DMS 273 treated with DMSO at 0.1 percent for 48 hours (cell line): ENCODE measurements at places on chromosomes 7 and 10.

DNA sequence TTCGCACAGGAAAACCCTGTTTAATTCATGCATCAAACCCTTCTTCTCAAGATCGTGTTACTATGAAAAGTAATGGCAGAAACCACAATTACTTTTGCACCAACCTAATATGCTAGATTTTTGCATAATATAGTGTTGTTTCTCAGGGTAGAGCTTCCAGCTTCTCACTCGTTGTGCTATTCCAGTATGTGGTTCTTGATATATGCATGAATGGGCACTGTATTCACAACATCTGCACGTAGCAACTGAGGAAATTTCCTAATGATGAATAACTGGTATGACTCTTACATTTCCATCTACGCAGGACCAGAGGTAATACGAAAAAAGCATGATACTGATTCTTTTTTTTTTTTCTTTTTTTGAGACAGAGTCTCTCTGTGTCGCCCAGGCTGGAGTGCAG lies 326.6 kb upstream of the GALNT17 start:
- no peak for DNase-seq

- no peak for DNase-seq
Observed at GRCh38 chr10:113487154-113487553, 65.7 kb upstream of the HABP2 start.

- no peak for DNase-seq
Observed at GRCh38 chr7:1844336-1844950, 174.4 kb downstream of the ELFN1 start.

GRCh38 chr7:46201961-46202360 lies 280.9 kb upstream of the IGFBP3 start:
- DNase-seq = no peak

DNA sequence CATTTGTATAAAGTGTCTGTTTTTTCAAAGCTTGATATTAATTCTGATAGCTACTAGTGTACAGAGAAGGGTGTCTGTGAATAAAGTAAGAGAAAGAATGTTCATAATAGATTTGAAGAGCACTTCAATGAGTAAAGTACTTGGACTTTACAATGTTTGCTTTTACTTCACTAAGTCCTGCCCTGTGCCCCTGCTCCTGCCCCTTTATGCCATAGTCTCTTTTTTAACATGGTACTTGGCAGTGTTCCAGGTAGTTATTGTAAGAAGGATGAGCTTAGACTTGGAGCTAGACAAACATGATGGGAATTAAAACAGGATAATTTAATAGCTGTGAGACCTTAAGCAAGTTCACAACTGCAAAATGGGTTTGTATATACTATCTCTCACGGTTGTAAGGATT lies 41.0 kb downstream of the ZEB1 start:
- DNase-seq = no peak

DNA sequence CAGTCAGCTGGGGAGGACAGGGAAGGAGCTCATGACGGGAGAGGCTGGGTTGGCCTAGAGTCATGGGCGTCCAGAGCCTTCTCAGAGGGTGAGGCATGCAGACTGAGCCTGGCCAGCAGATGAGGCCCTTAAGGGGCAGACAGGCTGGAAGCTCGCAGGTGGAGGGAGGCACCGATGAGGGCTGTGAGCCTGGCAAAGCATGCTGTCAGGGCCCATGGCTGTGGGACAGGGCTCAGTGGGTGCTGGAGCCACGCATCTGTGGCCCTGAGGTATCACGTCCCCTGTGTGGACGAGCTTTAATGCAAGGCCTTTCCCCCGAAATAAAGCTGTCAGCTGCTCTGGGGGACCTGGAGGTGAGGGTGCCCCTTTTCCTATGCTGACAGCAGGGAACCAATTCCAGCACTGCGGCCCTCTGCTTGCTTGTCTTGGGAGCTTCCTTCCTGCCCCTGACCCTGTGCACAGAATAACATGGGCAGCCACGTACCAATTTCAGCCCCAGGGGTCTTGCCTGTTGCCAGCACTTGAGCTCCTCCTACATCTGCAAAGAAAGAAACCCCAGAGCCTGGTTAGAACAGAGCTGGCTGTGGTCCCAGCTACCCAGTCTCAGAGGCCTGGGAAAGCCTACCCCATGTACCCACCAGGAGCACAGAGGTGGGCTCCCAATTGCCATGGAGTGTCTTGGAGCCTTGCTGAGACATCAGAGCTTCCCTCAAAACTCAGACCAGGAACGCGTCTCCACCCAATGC lies 20.6 kb downstream of the TMEM273 start:
- DNase-seq = no peak

DNA sequence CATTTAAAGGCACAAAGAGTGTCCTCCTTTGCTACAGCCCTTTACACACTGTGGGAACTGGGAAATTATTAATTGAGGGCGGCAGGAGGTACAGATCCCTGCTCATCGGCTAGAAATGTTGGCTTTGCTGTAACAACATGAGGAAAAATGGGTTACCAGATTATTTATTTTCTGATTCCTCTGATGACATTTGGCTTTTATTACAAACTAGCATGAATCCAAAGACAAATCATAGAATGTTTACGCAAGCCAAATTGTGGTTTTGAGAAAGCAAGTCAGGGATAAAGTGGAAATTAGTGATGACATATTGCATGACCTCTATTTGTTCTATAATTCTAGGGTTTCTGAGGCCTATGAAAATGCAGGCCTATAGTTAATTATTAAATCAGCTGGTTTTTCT lies 126.1 kb upstream of the TMEM196 start:
- DNase-seq = no peak

DNA sequence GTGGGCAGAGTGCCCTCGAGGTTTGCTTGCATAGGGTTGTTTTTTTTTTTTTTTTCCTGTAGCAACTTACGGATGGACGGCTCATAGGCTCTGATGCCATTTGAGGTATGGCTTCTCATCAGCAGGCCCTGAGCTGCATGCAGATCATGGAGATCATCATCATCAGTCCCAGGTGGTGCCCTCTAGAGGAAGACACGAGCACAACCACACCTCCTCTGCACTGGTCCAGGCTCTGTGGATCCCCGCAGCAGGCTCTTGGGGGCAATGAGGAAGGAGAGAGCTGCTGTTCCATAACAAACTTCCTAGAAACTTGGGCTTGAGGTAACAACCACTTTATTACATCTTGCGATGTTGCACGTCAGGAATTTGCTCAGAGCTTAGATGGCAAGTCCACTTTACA lies 132.7 kb upstream of the CXCL12 start:
- no peak for DNase-seq

GRCh38 chr10:108894402-108895301 lies 1028.7 kb downstream of the XPNPEP1 start:
- no peak for DNase-seq

DNA sequence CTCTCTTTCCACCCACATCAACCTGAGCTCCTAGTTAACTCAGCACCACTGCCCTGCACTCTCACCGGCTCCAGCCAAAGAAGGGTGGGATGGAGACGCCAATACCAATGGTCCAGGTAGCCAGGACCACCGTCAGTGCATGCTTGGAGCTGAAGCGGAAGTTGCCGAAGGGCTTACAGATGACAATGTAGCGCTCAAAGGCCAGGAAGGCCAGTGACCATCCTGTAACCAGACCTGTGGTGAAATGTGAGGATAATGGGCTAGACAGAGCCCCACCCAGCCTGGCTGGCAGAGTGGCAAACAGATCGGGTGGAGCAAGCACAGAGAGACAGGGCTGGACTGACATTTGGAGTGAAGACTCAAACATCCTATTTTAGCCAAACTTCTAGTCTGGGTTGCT lies 673 bp downstream of the OPN1SW start:
- no peak for DNase-seq

GRCh38 chr10:75466001-75466400 lies 34.6 kb downstream of the LRMDA start:
- DNase-seq = no peak

DNA sequence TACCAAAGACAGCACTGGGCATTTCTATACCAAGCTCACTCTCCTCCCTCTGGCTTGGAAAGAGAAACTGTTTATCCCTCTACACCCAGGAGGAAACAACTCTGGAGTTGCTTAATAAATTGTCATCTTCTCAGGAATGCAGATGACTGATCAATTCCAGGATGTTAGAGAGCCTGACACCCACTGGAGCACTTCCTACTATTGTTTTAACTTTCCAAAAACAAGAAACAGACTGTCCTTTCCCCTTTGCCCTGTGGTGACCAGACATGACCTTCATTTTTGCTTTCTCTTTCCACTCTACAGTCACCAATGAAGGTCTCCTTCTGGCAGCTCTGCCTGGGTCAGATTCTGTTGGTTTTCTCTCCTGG lies 19.6 kb downstream of the GIMAP4 start:
- no peak for DNase-seq

- no peak for DNase-seq
Observed at GRCh38 chr7:43834463-43835251, 34.7 kb downstream of the MRPS24 start.

GRCh38 chr10:86317949-86318725 lies 48.5 kb downstream of the GRID1 start:
- no peak for DNase-seq

- DNase-seq = no peak
Observed at GRCh38 chr10:613271-614138, 76.0 kb downstream of the DIP2C start.

- no peak for DNase-seq
Observed at GRCh38 chr10:6153845-6154244, 48.9 kb upstream of the PFKFB3 start.

DNA sequence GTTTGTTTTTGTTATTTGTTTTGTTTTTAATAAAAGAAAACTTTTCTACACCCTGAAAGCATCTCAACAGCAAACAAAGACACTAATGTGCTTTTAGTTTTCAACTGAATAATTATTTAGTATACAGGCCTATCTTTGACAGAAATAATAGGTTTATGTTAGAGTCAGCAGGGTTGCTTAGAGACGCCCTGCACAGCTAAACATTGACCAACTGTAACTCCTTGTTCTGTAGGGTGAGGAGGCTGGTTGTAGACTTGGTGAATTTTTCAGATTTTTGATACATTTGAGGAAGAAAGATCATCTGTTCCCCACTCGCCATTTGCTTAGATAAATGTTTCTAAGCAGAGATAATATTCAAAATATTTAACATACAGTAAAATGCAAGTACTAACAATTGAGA lies 103.1 kb downstream of the CALCR start:
- DNase-seq = no peak

DNA sequence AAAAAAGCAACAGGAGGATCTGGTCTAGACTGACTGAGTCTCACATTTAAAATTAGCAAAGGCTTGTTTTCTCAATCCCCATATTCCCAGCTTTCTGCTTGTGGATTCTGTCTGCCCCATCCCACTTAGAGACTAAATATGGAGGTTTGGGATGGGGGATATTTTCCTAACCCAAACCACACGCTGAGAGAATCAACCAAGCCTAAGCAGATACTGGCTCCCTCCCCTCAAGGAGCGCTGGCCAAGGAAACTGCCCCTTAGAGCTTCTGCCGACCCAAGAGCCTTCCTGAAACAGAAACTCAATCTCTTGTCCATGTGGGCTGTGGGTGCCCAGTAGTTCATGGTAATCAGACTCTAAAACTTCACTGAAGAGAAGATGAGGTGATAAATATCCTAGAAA lies 3.9 kb downstream of the FFAR4 start:
- no peak for DNase-seq

GRCh38 chr7:99371376-99371920 lies 3.1 kb upstream of the ARPC1B start:
- no peak for DNase-seq

DNA sequence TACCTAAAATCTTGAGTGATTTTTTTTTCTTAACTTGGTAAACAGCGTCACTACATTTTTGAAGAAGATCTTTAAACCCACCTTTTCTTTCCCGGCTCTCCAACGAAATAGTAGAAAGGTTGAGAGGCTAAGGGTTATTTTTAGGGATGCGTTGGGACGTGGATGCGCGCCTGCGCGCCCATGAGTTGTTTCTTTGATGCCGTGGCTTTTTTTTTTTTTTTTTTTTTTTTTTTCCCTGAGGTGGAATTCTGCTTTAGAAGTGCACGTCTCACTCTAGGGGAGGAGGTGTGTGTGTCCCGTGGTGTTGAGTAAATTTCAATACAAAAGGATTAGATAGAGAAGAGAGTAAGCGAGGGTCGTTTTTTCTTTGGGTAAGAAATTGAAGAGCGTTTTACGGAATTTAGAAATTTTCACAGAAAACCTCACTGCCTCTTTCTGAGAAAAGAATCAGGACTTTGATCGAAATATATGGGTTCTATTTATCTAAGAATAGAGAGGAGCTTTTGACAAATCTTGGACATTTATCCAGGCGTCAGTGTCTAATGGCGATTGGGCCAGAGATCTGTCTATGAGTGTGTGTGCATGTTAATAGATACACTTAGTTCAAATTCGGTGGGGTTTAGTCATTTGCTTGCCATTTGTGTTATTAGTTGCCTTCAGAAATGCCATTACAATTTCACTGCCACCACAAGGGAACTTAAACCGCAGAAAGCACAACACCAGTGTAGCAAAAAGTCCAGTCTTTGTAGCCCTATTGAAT lies 1.2 kb upstream of the SP8 start:
- no peak for DNase-seq

DNA sequence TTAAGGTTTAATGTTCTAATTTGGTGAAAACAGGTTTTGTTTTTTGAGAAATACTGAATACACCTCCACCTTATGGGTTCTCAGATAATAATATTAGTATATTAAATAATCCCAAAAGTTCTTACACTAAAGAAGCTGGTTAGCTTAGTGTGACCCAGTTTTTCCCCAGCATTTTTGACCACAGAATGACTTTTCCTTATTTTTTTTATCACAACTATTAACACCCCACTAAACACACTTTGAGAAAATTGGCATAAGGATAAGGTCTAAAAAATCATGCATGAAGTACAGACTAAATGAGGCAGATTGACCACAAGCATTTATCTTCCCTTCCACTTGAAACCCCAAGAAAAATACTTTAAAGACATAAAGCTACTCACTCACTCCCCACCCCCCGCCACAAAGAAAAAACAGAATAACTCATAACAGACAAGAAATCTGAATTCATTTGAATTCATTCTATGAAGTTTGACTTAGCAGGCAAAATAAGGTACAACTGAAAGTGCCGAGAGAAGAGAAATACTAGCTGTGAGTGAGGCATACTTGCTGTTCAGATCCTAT lies 49.7 kb upstream of the WNT16 start:
- DNase-seq = no peak
